ENCODE measurements at places on chromosomes 16 and 17. TPM values are rescaled to one million over a fixed set of nuclear protein-coding genes. Genes with fewer than 3 reads are reported as not detected.

DNA sequence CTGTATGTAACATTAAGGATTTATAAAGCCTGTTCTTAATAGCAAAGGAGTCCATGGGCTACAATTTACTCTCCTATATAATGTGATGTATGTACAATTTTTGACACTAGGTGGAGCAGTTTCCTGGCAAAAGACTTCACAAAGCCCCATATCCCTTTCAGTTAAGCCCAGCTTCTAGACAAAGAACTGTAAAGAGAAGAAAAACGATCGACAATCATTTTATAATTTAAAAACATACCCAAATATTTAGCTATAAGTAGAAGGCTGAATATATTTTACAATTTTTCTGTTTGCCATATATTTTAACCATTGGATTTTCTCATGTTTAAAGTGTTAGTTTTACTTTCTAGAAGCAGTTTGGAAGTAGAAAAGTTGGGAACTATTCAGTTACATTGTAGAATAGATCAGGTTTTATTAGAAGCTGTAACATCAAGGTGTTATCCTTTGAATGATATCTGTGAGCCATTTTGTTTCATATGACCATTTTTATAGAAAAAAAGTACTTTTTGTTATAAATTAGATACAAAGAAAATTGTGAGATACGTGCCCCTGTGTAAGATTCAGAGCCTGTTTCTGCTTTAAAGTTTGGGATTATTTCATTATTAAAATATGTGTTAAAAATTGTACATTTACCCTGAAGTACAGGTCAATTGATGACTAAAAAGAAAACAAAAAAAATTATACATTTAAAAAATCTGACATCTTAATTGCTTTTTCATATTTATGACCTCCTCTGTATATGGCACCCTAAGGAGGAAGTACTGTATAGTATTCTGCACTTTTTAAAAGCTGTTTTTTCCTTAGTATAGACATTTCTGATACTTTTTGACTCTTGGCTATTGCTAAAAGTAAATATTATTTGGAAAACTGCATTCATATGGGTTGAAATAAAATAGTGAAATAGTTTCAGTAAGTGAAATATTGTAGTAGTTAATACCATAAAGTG lies 46.3 kb downstream of the VMP1 start:
- no peak for DNase-seq

DNA sequence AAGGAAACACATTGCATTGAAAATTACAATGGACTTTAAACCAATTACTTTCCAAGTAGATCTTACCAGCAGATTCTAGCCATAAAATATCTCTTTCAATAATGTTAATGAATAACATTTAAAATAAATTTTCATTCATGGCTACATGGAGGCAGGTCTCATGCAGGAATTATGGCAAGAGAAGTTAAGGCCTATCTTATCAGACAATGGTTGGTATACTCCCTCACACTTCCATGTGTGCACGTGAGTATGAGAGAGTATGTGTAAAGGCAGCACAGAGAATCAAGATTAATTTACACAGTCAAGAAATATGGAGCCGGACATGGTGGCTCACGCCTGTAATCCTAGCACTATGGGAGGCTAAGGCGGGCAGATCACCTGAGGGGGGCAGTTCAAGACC lies 76.5 kb downstream of the HELZ start:
- DNase-seq: no peak

GRCh38 chr16:57115168-57115513 lies 22.8 kb downstream of the CPNE2 start:
- no peak for DNase-seq

DNAI2 gene
- not detected for total RNA-seq

DNA sequence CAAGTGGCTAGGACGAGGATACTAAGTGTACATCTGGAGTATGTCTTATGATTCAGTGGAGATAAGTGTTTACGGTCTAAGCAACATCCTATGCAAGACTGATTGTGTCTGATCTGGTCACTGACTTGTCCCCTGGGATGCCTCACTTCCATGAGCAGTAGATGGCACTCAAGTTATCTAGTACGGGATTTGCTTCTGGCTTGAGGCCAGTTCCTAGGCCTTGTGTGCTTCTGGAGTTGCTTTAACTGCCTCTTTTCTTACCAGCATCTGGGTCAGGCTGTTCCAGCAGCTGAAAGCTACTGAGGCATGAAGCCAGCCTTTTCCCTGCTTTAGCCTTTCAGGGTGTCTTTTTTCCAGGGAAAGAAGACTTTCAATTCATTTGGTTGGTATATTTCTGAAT lies 23.0 kb downstream of the SUPT6H start:
- DNase-seq: no peak

ITGAD gene
- not detected for total RNA-seq

- no peak for DNase-seq
Observed at GRCh38 chr16:54231336-54231735, 55.3 kb downstream of the IRX3 start.

UMOD gene
- not detected for total RNA-seq

GRCh38 chr16:30837904-30838303 lies 50.9 kb upstream of the ZNF629 start:
- DNase-seq: no peak

DNA sequence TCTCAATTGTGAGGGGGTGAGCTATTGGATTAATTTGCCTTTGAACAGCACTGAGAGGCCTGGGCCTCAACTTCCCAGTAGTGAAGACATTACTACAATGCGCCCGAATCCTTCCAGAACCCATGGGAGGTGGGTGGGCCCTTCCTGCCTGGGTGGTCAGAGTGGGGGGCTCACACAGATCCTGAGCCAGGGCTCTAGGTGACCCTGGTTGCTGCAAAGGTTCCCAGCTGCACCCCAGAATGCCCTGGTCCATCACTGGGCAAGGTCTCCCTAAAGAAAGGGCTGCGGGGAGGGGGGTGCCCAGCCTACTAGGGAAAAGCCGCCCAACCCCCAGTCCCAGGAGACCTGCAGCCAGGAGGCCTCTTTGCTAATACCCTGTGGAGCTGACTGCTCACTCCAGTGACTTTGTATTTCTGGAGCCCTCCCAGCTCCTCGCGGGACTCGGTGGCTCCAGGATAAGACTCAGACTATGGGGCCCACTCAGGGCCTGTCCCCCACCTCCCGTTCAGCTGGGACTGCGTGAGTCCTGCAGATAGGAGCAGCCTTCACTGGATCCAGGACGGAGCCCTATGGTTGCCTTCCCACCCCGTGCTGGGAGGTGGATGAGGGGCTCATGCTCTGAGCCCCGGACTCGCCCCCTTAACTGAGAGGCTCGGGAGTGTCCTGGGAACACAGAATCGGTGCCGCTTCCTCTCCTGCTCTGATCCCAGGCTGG lies 40.2 kb downstream of the SLC7A5 start:
- DNase-seq: no peak

- no peak for DNase-seq
Observed at GRCh38 chr16:69871708-69872107, 79.4 kb upstream of the CLEC18A start.

NPIPA3 gene
- not detected for total RNA-seq

GRCh38 chr17:55116440-55116914 lies 147.9 kb downstream of the STXBP4 start:
- DNase-seq: no peak

SDK2 gene
- 2.0 TPM for total RNA-seq

GRCh38 chr17:82767041-82767754 lies 15.3 kb downstream of the TBCD start:
- no peak for DNase-seq

GRCh38 chr16:55711959-55712876 lies 56.4 kb downstream of the SLC6A2 start:
- no peak for DNase-seq

GRCh38 chr16:84406006-84406963 lies 37.9 kb downstream of the ATP2C2 start:
- no peak for DNase-seq

- DNase-seq: no peak
Observed at GRCh38 chr17:61209525-61209924, 190.1 kb upstream of the TBX2 start.
